Activated CD4-positive, alpha-beta T cell treated with anti-CD3 and anti-CD28 coated beads, Interleukin-2, amount 10 ng/mL, durations not matched to agents 7 days and 5 days (primary cell): ENCODE measurements at places on chromosomes 13 and 19. TPM values are rescaled to one million over a fixed set of nuclear protein-coding genes. Genes with fewer than 3 reads are reported as not detected.
A peak's percentile ranks its signal among the peaks of the same experiment; 100 is the strongest.

GRCh38 chr19:6761053-6761676, 6.1 kb downstream of the SH2D3A start:
- no peak overlapping the region for H3K27ac ChIP-seq
- H3K27me3 ChIP-seq, result no peaks in the 10 kb centered on the region
- peaks cover 22% of the 10 kb centered on the region for H3K4me1 ChIP-seq
- no peak for DNase-seq

DNA sequence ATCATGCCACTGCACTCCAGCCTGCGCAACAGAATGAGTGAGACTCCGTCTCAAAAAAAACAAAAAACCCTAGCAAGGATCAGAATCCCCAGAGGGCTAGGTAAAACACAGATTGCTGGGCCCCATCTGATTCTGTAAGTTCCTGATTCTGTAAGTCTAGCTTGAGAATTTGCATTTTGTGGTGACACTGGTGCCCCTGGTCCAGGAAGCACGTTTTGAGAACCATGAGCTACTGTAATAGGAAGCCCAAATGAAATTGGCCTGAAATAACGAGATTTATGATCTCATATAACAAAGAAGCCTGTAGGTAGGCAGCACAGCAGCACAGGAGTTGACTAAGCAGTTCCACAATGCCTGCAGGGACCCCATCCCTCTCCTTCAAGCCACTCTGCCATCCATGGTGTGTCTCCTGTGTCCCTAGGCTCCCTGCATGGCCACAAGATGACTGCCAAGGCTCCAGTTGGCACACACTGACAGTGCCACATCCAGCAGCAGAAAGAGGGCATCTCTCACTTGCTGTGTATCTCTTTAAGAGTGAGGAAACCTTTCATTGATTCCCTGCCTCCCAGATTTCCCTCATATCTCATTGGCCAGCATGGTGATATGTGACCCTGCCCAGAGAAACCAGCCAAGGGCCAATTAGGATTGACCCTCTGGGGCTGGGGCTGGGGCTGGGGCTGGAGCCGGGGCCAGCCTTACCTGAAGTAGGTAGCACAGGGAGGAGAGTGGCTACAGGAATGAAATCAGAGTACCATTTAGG, 21.7 kb downstream of the SIPA1L3 start:
- no peaks in the 10 kb centered on the region for H3K27me3 ChIP-seq
- no peak for DNase-seq
- peaks cover 5% of the 10 kb centered on the region for H3K36me3 ChIP-seq
- H3K27ac ChIP-seq, result no peak overlapping the region

DNA sequence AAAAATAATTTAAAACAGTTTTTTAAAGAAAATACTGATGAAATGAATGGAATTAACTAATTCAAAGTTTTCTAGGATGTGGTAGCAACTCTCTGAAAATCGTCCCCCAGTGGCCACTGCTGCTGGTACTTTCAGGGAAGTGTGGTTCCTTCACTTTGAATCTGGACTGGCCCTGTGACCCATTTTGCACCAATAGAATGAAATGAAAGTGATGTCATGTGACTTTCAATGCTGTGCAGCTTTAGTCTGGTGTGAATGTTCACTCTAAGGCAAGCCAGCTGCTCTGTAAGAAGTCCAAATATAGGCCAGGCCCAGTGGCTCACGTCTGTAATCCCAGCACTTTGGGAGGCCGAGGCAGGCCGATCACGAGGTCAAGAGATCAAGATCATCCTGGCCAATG, 26.4 kb upstream of the HNRNPA1L2 start:
- DNase-seq, result peak; percentile 25
- H3K36me3 ChIP-seq, result peaks cover 2% of the 10 kb centered on the region
- H3K27ac ChIP-seq, result peak overlapping the region; percentile 96
- peaks cover 11% of the 10 kb centered on the region for H3K27me3 ChIP-seq
- peak overlapping the region; percentile 99 for H3K4me3 ChIP-seq

DNA sequence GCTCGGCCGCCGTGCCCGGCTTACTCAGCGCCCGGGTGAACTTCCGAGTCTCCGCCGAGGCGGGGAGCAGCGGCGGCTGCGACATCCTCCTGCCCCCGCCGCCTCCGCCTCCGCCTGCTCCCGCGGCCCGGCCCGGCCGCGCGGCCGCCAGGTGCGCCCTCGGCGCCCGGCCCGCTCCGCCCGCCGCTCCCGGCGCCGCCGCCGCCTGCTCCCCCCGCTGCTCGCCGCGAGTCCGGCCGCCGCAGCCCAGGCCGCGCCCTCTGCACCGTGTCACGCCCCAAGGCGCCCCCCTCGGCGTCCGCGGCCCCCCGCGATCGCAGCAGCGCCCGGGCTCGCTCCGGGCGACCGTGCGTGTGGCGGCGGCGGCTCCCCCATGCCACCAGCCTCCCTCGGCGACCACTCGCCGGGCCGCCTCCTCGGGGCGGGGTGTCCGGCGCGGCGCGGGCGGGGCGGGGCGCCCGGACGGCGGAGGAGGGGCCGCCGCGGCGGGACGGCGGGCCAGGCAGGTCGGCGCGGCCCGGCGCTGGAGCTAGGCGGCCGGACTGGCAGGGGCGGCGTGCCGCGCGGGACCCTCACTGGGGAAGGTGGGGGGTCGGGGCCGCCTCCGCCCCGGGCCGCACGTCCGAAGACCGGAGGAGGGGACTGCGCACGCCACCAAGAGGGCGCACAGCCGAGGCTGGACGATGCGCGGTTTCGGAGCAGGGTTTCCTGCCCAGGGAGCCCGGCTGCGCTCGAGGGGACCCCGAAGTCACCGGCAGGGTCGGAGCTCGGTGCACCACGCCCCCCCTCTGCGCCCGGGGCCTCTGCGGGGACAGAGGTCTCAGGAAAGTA, 108.6 kb upstream of the DOCK9 start:
- peak; percentile 73 for DNase-seq
- peaks cover 45% of the 10 kb centered on the region for H3K4me1 ChIP-seq
- peak overlapping the region; percentile 93 for H3K27ac ChIP-seq

SPC24 gene
- total RNA-seq, result 97.3 TPM

CCDC8 gene
- total RNA-seq, result not detected

CD22 gene
- total RNA-seq, result 0.21 TPM
